ENCODE measurements at places on chromosomes 6 and 20.

DNA sequence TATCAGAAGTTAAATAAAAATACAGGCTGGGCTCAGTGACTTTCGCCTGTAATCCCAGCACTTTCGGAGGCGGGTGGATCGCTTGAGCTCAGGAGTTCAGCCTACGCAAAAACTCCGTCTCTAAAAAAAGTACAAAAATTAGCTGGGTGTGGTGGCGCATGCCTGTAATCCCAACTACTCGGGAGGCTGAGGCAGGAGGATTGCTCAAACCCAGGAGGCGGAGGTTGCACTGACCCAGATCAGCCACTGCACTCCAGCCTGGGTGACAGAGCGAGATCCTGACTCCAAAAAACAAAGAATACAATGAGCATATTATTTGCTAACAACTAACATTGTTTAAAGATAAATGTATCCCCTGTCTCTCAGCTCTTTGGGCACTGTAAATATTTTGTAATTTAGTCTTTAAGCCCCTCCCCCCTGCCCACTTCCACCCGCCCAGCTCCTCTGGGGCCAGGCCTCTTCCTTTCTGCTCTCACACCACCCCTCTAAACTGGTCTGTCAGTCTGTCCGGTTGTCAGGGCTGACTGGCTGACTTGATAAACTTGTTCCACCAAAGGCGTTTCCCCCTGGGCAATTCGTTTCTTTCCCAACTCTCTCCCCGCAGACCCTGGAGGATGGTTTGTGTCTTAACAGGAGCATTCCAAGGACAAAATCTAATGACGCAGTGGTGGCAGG lies 62.4 kb upstream of the QKI start:
- DNase-seq: no peak

GRCh38 chr6:113185299-113185698 lies 671.8 kb upstream of the MARCKS start:
- DNase-seq: no peak

GRCh38 chr6:133877116-133877515 lies 11.8 kb upstream of the TCF21 start:
- DNase-seq: no peak

DNA sequence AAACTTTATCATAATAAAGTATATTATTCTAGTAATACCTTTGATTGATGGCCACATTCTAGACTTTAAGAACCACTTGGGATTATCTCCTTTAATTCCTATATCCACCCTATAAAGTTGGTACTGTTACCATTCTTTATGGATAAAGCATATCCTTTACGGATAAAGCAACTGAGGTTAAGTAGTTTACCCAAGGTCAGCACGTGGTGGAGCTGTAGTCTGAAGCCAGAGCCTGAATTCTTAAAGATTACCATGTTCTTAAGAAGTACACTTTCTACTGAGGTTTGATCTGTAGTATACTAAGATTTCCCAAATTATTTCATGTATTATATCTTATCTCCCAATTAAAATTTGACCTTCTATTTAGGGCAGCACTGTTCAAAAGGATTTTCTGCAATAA lies 3.0 kb upstream of the NCOA7 start:
- no peak for DNase-seq

- DNase-seq: no peak
Observed at GRCh38 chr20:15759594-15759993, 813.7 kb downstream of the KIF16B start.

Data from activated naive CD4-positive, alpha-beta T cell treated with Interleukin-2 at 50 U/mL for 16 hours (primary cell).